ENCODE measurements at places on chromosomes 2 and 18.
A peak's percentile ranks its signal among the peaks of the same experiment; 100 is the strongest.

- no peak overlapping the region for H3K4me3 ChIP-seq
- no peaks in the 10 kb centered on the region for H3K36me3 ChIP-seq
- H3K4me1 ChIP-seq: peaks cover 4% of the 10 kb centered on the region
- no peaks in the 10 kb centered on the region for H3K27me3 ChIP-seq
Measured at GRCh38 chr2:138028538-138028937, 64.3 kb downstream of the HNMT start.

GRCh38 chr2:25145803-25146202 is 22.6 kb downstream of the POMC start:
- H3K4me3 ChIP-seq: no peak overlapping the region
- no peak for DNase-seq
- H3K27ac ChIP-seq: no peak overlapping the region
- no peaks in the 10 kb centered on the region for H3K36me3 ChIP-seq
- peaks cover 4% of the 10 kb centered on the region for H3K27me3 ChIP-seq
- peaks cover 11% of the 10 kb centered on the region for H3K4me1 ChIP-seq

DNA sequence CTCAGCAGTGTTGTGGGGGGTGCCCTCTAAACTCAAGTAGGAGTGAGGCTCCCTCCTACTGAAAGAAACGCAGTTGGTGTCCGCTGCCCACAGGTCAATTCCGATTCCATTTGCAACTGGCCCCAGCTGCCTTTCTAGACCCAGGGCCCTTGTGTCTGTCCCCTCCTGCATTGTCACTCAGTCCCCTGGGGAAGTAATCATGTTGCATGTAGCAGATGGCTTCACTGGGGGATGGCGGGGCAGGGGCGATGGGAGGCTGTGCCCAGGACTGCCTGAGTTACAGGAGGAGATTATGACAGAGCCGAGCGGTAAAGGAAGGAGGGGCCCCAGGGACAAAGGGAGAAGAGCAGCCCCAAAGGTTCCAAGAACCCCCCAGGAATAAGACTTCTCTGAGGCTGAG is 62.5 kb upstream of the SH3RF3 start:
- DNase-seq: no peak
- H3K4me1 ChIP-seq: peaks cover 5% of the 10 kb centered on the region
- H3K36me3 ChIP-seq: no peaks in the 10 kb centered on the region
- H3K4me3 ChIP-seq: no peak overlapping the region
- no peak overlapping the region for H3K27ac ChIP-seq

DNA sequence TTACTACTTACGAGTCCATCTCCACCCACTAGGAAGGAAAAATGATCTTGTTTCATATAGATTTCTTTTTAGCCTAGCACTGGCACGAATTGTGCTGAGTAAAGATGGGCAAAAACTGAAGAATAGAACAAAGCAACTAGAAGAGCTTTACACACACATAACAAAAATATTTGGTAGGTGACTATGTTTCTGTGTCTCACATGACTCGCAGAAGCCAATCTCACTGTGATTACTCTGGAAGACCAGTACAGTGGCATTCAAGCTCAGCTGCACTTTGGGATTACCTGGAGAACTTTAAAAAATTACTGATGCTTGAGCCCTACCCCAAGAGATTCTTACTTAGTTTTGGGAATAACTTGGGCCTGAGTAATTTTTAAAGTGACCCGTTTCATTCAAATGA is 378.7 kb downstream of the METTL4 start:
- H3K4me1 ChIP-seq: no peaks in the 10 kb centered on the region
- H3K27me3 ChIP-seq: no peaks in the 10 kb centered on the region
- no peak overlapping the region for H3K4me3 ChIP-seq
- H3K36me3 ChIP-seq: no peaks in the 10 kb centered on the region

DNA sequence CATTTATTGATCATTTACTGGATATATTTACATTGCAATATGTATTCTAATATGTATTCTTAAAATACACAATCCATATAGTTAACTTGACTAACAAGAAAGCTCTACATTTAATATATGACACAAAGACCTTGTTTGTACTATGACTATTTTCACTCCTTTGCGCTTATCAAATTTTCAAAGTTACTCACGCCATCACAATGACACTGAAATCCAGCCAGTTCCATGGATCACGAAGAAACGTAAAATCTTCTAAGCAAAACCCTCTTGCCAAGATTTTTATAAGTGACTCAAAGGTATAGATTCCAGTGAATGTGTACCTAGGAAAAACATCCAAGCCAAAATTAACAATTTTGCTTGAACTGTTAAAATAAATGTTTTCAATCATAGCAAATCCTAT is 39.6 kb downstream of the SCN3A start:
- no peaks in the 10 kb centered on the region for H3K27me3 ChIP-seq
- DNase-seq: no peak
- H3K4me3 ChIP-seq: no peak overlapping the region
- H3K36me3 ChIP-seq: no peaks in the 10 kb centered on the region
- H3K4me1 ChIP-seq: no peaks in the 10 kb centered on the region

DNA sequence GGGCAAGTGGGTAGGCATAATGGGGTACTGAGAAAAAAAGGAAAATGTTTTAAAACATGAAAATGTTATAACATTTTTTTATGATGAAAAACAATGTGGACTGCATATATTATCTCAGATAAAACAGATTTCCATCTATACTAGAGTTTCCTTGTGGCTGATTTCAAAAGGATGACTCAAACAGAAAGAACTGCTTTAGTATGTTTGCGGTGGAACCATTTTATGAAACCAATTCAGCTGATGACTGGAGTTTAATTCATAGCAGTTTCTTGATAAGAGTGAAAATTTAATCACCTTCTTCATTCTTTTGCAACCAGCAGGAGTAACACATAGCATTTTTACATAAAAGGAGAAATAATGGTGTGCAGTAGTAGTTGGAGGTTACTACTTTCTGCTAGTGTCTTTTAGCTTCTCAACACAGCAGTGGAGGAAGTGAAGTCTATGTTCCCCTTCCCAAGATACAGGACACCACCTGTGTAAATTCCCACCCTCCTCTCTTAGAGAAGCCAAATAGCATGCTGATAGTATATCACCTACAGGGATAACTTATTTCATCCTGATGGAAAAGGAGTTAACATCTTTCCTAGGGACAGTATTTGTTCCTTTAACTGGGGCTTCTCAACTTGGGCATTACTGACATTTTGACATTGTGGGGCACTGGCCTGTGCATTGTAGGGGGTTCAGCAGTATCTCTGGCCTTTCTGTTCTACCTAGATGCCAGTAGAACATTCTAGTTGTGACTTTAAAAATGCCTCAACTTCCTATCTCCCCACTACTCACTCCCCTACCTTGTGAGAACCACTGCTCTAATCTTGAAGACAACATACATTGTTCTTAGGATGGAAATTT is 29.9 kb downstream of the PELI1 start:
- H3K27me3 ChIP-seq: no peaks in the 10 kb centered on the region
- no peaks in the 10 kb centered on the region for H3K36me3 ChIP-seq
- H3K4me1 ChIP-seq: peaks cover 12% of the 10 kb centered on the region
- peak; percentile 6 for DNase-seq
- H3K4me3 ChIP-seq: no peak overlapping the region
- peak overlapping the region; percentile 39 for H3K27ac ChIP-seq

GRCh38 chr2:19728125-19728524 is 173.7 kb downstream of the TTC32 start:
- DNase-seq: no peak
- no peaks in the 10 kb centered on the region for H3K27me3 ChIP-seq
- no peak overlapping the region for H3K27ac ChIP-seq
- H3K4me1 ChIP-seq: no peaks in the 10 kb centered on the region

GRCh38 chr2:219350710-219351221 is 18.2 kb upstream of the RESP18 start:
- H3K27ac ChIP-seq: no peak overlapping the region
- DNase-seq: no peak
- H3K4me3 ChIP-seq: no peak overlapping the region
- peaks cover 6% of the 10 kb centered on the region for H3K27me3 ChIP-seq
- no peaks in the 10 kb centered on the region for H3K4me1 ChIP-seq

GRCh38 chr2:222268311-222268990 is 30.3 kb downstream of the PAX3 start:
- DNase-seq: no peak
- no peak overlapping the region for H3K4me3 ChIP-seq
- H3K27me3 ChIP-seq: peaks cover 8% of the 10 kb centered on the region
